Upper lobe of left lung (tissue), 6 donors: ENCODE measurements at places on chromosomes 16 and 17. TPM values are rescaled to one million over a fixed set of nuclear protein-coding genes. Genes with fewer than 3 reads are reported as not detected.

The HOXB5 gene
- total RNA-seq, result 5.0 TPM

The DHRS7C gene
- total RNA-seq, result not detected

DNA sequence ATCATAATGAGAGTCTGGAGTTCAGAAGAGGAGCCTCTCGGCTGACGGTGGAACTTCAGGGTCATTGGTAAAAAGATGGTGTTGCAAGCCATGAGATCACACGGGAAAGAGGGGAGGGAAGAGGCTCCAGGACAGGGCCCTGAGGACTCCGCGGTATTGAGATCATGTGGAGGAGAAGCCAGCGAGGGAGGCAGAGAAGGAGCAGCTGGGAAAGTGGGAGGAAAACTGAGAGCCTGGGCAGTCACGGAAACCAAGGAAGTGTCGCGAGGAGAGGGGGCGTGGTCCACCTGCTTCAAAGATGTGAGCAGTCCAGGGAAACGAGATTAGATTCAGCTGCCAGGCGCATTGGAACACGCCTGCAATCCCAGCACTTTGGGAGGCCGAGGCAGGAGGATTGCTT is 27.7 kb upstream of the SBK1 start:
- DNase-seq, result no peak
- H3K36me3 ChIP-seq, result no peaks in the 10 kb centered on the region
- no peaks in the 10 kb centered on the region for H3K4me1 ChIP-seq

DNA sequence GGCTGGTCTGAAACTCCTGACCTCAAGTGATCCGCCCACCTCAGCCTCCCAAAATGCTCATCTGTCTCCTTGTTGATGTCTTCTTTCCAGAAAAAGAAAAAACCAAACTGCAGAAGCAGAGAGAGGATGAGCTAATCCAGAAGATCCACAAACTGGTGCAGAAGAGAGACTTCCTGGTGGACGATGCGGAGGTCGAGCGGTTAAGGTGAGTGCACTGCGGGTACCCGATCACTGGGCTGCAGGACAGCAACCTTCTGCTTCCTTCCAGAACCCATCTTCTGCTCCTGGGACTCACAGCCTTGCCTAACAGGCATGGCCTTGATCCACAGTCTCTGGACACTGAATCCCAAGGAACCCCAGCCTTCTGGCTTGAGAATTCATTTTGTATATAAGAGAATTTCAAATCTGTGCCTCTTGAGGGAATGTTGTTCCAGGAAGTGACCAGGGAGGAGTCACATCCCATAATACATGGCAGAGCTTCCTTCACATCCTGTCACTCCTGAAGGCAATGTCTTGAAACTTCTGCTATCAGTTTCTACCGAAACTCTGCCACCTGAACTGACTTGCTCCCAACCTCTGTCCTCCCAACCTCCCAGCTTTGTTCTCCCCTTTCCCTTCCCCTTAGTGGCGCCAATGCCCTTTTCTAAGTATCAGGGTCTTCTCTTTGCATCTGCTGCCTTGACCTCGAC is 61.7 kb downstream of the MARF1 start:
- no peak overlapping the region for H3K4me3 ChIP-seq
- H3K4me1 ChIP-seq, result peaks cover 12% of the 10 kb centered on the region
- no peak for DNase-seq
- no peaks in the 10 kb centered on the region for H3K36me3 ChIP-seq

DNA sequence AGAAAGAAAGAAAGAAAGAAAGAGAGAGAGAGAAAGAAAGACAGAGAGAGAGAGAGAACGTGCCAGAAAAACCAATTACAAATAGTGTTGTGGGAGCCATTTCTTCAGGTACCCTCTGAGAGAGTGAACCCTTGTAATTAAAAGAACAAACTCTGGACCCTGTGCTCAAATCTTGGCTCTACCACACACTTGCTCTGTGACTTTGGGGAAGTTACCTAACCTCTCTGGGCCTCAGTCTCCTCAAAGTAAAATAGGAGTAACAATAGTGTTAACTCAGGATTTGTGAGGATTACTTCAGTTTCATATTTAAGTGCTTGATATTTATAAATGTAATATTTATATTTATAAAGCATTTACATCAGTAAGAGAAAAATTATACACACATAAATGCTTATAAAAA is 139.8 kb downstream of the GSG1L start:
- H3K36me3 ChIP-seq, result no peaks in the 10 kb centered on the region
- no peak overlapping the region for H3K4me3 ChIP-seq
- no peak overlapping the region for H3K27ac ChIP-seq
- no peaks in the 10 kb centered on the region for H3K27me3 ChIP-seq
- no peak for DNase-seq

The RND2 gene
- total RNA-seq, result 0.46 TPM

The CLN3 gene
- 50.9 TPM for total RNA-seq

DNA sequence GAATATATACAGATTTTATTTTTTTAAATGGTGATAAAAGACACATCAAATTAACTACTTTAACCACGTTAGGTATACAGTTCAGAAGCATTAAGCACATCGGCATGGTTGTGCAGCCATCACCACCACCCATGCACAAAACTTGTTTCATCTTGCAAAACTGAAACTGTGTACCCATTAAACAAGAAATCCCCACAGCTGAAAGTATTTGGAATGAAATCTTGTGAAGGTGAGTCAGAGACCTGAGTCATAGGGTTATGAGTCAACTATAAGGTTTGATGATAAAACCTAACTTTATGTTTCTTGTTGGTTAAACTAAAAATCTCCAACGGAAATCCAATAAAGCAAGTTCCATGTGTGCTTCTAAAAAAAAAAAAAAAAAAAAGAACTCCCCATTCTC is 561.6 kb upstream of the PSMD7 start:
- no peak overlapping the region for H3K4me3 ChIP-seq
- no peak for DNase-seq
- H3K36me3 ChIP-seq, result no peaks in the 10 kb centered on the region
- H3K4me1 ChIP-seq, result no peaks in the 10 kb centered on the region
- no peak overlapping the region for H3K27ac ChIP-seq

- DNase-seq, result no peak
- no peaks in the 10 kb centered on the region for H3K36me3 ChIP-seq
- peaks cover 10% of the 10 kb centered on the region for H3K4me1 ChIP-seq
- no peak overlapping the region for H3K4me3 ChIP-seq
- no peak overlapping the region for H3K27ac ChIP-seq
- no peaks in the 10 kb centered on the region for H3K27me3 ChIP-seq
These were observed 17.6 kb upstream of the PEMT start for GRCh38 chr17:17609121-17609520.

The STAC2 gene
- total RNA-seq, result 0.30 TPM

The IL34 gene
- 13.5 TPM for total RNA-seq

GRCh38 chr17:44110823-44111633 is 12.4 kb downstream of the HDAC5 start:
- no peaks in the 10 kb centered on the region for H3K27me3 ChIP-seq
- peak overlapping the region; percentile 89 for H3K27ac ChIP-seq
- no peak overlapping the region for H3K4me3 ChIP-seq
- H3K4me1 ChIP-seq, result peaks cover 66% of the 10 kb centered on the region

The LYRM9 gene
- total RNA-seq, result 14.4 TPM

- DNase-seq, result no peak
- no peaks in the 10 kb centered on the region for H3K36me3 ChIP-seq
- H3K4me3 ChIP-seq, result no peak overlapping the region
- H3K27me3 ChIP-seq, result no peaks in the 10 kb centered on the region
- H3K27ac ChIP-seq, result no peak overlapping the region
- H3K4me1 ChIP-seq, result peaks cover 24% of the 10 kb centered on the region
These were observed 76.2 kb upstream of the ZFHX3 start for GRCh38 chr16:73124097-73124652.

The CIITA gene
- 145 TPM for total RNA-seq

- H3K4me1 ChIP-seq, result peaks cover 11% of the 10 kb centered on the region
- no peak overlapping the region for H3K4me3 ChIP-seq
- no peaks in the 10 kb centered on the region for H3K27me3 ChIP-seq
These were observed 66.1 kb downstream of the PLD6 start for GRCh38 chr17:17139972-17140589.

- peak overlapping the region; percentile 17 for H3K4me3 ChIP-seq
- H3K27me3 ChIP-seq, result no peaks in the 10 kb centered on the region
- peaks cover 6% of the 10 kb centered on the region for H3K4me1 ChIP-seq
These were observed 10.8 kb downstream of the SMTNL2 start for GRCh38 chr17:4594931-4595684.

GRCh38 chr16:54812229-54812628 is 118.4 kb upstream of the IRX5 start:
- no peak for DNase-seq
- H3K4me3 ChIP-seq, result no peak overlapping the region
- no peak overlapping the region for H3K27ac ChIP-seq
- no peaks in the 10 kb centered on the region for H3K4me1 ChIP-seq
- no peaks in the 10 kb centered on the region for H3K36me3 ChIP-seq

DNA sequence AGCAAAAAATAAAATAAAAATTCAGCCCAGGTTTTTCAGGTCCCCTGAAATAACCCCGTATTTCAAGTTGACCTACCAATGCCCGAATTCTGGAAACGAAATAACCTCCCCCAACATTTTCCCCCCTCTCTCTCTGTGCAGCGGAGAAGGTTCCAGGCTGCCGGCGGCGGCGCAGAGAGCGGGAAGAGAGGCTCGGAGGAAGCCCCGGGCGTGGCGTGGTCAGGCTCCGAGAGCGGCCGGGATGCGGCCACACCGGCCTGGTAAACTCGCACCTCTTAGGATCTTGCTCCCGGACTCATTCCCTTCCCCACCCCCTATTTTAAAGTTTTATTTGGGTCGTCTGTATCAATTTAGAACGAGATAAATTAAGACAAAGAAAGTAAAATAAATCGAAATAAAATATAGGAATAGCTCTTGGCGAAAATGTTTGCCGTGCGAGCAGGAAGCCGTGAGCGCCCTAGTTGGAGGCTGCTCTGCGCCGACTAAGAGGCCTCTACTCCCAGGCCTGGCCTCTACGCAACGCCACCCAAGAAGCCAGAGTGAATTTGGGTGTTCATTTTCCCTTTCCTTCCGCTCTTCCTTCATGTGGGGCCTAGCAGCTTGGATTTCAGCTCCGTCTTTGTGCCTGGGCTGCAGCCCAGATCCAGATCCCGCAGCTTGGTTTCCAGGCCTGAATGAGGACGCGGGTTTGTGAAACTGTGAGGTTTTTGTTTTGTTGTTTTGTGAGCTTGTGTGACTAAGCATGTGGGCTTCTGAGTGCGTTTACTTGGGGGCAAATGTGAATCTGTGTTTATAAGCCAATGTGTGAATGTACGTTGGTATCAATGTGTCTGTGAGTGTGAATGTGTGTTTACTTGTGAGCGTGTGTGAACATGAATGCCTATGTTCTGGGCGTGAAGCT is 1.5 kb upstream of the HOXB6 start:
- H3K4me1 ChIP-seq, result peaks cover 7% of the 10 kb centered on the region
- no peaks in the 10 kb centered on the region for H3K36me3 ChIP-seq
- DNase-seq, result no peak
- no peak overlapping the region for H3K27ac ChIP-seq

- H3K27me3 ChIP-seq, result no peaks in the 10 kb centered on the region
- H3K36me3 ChIP-seq, result no peaks in the 10 kb centered on the region
These were observed 107.0 kb downstream of the CRLF3 start for GRCh38 chr17:30717291-30718098.

- no peak overlapping the region for H3K4me3 ChIP-seq
- DNase-seq, result peak; percentile 53
- peaks cover 18% of the 10 kb centered on the region for H3K4me1 ChIP-seq
- no peaks in the 10 kb centered on the region for H3K27me3 ChIP-seq
- no peaks in the 10 kb centered on the region for H3K36me3 ChIP-seq
These were observed 25.2 kb downstream of the NPTX1 start for GRCh38 chr17:80451104-80451775.

The C1QTNF1 gene
- total RNA-seq, result 14.4 TPM

DNA sequence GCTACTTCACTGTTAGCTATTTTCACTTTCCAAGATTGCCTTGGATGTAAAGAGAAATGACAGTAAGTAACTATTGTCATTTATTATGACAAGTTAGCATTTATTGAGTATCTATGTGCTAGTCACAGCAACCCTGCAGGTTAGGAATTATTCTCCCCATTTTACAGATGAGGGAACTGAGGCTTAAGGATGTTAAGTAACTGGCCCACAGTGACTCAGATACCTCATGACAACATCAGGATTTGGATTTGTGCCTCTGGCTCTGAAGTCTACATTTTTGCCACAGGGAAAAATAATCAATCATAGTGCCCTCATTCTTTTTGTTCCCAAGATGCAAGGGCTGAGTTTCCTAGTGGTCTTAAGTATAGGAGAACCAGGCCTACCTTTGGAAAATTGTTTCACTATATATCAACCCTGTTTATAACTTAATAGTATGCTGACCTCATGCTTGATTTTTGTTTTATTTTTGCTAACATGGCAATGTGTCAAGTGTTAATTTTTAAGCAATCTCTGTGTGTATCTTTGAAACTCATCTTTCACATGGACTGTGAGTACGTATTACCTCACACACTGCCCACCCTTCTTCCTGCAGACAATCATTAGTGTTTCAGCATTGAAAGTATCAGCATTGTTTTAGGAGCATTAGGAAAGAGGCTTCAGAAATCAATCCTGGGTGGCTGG is 105.0 kb downstream of the TANGO6 start:
- no peaks in the 10 kb centered on the region for H3K36me3 ChIP-seq
- H3K4me3 ChIP-seq, result no peak overlapping the region

The CD300LB gene
- 0.80 TPM for total RNA-seq

GRCh38 chr16:55641430-55642056 is 14.2 kb upstream of the SLC6A2 start:
- no peak for DNase-seq
- H3K36me3 ChIP-seq, result no peaks in the 10 kb centered on the region

The SCIMP gene
- total RNA-seq, result 7.3 TPM

- no peak overlapping the region for H3K4me3 ChIP-seq
- no peaks in the 10 kb centered on the region for H3K4me1 ChIP-seq
- DNase-seq, result no peak
- H3K27ac ChIP-seq, result no peak overlapping the region
- H3K36me3 ChIP-seq, result no peaks in the 10 kb centered on the region
- no peaks in the 10 kb centered on the region for H3K27me3 ChIP-seq
These were observed 23.3 kb upstream of the FOXJ1 start for GRCh38 chr17:76164331-76164730.

DNA sequence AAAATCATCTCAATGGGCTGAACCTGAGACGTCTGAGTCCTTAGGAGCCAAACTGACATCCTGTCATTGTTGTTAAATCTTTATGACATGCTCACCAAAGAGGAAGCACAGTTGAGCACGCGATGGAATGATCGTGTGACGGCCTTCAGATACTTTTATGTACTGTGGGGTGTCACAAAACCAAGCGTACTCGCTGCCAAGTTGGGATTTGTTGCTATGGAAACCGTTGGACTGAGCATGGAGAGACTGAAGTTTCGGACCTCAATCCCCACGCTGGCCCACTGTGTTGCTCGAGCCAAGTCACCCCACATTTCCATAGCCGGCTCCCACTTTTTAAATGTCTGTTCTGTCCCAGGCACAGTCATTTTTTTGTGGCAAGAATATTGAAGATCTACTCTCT is 222.8 kb upstream of the SDK2 start:
- DNase-seq, result no peak
- H3K36me3 ChIP-seq, result no peaks in the 10 kb centered on the region
- H3K27me3 ChIP-seq, result no peaks in the 10 kb centered on the region
- no peaks in the 10 kb centered on the region for H3K4me1 ChIP-seq

DNA sequence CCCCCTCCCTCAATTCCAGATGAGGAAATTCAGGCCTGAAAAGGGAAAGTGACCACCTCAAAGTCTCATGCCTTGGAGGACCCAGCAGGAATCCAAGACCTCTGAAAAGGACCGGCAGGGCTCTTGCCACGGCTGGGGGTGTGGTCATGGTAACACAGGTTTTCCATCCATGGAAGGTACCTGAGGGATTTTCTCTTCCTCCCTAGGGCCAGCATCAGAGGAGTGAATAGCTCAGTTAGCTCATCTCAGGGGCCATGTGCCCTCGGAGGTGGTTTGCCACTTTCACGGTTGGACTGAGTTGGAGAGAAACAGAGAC is 1.3 kb downstream of the CIITA start:
- H3K36me3 ChIP-seq, result no peaks in the 10 kb centered on the region
- no peaks in the 10 kb centered on the region for H3K27me3 ChIP-seq
- DNase-seq, result no peak
- peak overlapping the region; percentile 60 for H3K4me3 ChIP-seq
